Stimulated activated CD4-positive, alpha-beta T cell treated with anti-CD3 and anti-CD28 coated beads, Interleukin-12 subunit alpha, Interleukin-12 subunit beta, amount 100 ng/mL, for 48 hours (primary cell): ENCODE measurements at places on chromosomes 2 and 18.

DNA sequence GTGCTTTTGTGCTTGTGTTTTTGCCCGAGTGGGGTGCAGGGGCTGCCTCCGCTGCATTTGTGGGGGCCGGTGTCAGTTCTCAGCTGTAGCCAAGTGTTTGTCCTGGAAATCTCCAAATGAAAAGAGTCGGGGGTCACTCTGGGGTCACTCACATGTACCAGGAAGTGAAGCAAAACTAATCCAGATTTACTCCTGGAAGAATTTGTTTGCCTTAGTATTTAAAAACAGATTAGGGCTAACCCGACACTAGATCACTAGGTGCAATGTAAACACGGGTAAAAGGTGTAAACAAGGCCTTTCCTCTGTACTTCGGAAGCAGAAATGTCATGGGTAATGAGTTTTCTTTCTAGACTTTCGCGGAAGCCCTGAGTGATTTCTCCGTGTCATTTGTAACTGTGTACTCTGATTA lies 50.3 kb downstream of the GBX2 start:
- no peak for DNase-seq

- no peak for DNase-seq
These were observed 64.0 kb downstream of the REL start for GRCh38 chr2:60945341-60945740.

DNA sequence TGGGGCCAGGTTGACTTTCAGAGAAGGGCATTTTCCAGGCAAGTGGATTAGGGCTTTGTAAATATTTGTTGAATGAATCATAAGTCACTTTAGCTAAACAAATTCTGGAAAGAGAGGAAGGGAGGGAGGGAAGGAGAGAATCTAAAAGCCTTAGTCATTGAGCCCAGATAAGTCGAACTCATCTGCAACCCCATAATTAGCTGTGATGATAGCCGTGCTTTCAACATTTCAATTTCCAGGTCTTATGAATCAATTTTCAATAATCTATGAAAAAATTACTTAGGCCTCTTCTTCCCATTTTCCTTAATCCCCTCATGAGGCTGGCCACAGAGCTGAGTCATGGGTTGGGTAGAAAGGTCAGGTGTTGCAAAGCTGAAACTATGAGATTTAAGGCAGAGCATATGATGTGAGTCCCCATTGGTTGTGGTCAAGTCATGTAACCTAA lies 111.9 kb upstream of the MAPRE2 start:
- no peak for DNase-seq

DNA sequence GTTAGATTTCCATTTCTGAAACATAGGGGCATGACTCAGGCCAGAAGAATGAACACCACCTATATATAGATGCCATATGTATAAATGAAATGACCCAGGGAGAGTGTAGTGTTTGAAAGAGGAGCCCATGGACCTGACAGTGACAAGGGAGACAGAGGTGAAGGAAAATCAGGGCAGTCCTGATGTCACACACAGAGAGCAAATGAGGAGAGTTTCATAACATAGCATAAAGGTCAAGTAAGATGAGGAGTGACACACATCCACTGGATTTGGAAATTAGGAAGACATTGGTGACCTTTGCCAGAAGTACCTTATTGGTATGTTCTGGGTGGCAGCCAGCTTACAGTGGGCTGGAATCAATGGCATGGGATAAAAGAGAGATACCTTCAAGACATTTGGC lies 276.7 kb downstream of the ZNF385B start:
- no peak for DNase-seq

GRCh38 chr18:7844017-7844416 lies 276.9 kb downstream of the PTPRM start:
- DNase-seq: no peak

GRCh38 chr2:55330541-55331297 lies 61.7 kb upstream of the MTIF2 start:
- no peak for DNase-seq

GRCh38 chr2:219969508-219969907 lies 342.1 kb downstream of the SLC4A3 start:
- no peak for DNase-seq

DNA sequence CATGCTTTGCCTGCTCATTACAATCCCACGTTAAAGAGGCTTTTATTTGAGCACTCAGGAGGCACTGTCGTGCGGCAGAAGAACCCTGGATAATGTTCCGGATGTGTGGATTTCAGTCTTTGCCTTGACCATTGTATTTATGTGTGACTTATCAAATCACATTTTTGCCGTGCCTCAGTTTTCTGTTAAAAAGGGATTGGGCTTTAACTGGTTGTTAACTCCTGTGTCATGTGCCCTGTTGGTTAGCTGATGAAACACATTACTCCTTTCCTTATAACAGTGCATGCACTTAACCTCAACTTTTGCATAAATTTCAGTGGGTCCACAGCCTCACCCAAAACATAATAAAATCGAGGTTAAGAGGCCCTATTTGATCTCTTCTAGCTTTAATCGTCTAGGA lies 52.7 kb downstream of the NAB1 start:
- DNase-seq: no peak

GRCh38 chr18:3044931-3045698 lies 32.2 kb upstream of the LPIN2 start:
- DNase-seq: no peak

DNA sequence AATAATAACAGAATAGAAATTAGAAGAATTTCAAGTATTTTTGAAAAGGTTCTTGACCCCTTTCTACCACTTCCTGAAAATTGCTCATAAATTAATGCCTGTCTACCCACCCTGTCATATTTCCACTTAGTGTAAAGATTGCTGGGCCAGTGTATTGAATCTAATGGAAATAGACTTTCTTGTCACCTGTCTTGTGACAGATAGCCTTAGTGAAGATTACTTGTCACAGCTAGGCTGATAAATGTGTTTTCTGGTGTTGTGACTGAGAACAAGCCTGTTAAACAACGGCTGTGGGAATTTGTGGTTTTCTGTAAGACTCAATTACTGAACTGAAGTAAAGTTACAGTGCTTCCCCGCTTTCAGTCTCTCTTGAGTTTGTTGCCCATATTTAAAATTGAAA lies 37.0 kb downstream of the PIK3C3 start:
- DNase-seq: no peak

- no peak for DNase-seq
These were observed 299.6 kb upstream of the FANCL start for GRCh38 chr2:58540681-58541080.

DNA sequence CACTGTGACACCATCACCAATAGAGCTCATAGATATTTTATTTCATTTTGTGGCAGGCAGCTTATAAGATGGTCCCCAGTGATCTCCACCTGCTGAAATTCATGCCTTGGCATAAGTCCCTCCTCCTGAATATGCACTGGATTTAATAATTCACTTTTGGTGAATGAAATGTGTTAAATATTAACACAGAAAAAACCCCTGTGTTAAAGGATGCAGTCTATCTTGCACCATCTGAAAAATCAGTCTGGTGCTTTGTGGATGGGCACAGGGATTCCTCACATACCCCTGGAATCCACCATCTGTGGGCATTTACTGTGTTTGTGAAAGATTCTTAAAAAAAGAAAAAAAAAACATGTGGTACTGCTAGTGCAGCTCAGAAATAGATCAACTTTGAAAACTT lies 26.1 kb upstream of the WIPF1 start:
- DNase-seq: no peak

DNA sequence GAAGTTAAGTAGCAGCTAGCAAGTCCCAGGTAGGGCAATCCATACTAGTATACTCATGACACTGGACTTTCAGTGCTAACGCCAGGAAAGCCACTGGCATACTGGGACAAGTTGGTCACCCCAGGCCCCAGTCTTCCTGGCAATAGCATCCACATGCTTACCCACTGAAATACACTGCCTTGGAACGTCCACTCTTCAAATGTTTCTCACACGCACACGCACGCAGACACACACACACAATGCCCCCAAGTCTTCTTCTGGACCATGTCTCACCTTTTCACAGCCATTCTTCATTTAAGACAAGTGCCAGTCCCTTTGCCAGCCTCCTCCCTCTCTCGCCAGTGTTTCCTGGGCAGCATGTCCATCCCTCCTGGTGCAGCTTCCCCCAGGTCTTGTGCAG lies 8.7 kb upstream of the TEX261 start:
- no peak for DNase-seq

DNA sequence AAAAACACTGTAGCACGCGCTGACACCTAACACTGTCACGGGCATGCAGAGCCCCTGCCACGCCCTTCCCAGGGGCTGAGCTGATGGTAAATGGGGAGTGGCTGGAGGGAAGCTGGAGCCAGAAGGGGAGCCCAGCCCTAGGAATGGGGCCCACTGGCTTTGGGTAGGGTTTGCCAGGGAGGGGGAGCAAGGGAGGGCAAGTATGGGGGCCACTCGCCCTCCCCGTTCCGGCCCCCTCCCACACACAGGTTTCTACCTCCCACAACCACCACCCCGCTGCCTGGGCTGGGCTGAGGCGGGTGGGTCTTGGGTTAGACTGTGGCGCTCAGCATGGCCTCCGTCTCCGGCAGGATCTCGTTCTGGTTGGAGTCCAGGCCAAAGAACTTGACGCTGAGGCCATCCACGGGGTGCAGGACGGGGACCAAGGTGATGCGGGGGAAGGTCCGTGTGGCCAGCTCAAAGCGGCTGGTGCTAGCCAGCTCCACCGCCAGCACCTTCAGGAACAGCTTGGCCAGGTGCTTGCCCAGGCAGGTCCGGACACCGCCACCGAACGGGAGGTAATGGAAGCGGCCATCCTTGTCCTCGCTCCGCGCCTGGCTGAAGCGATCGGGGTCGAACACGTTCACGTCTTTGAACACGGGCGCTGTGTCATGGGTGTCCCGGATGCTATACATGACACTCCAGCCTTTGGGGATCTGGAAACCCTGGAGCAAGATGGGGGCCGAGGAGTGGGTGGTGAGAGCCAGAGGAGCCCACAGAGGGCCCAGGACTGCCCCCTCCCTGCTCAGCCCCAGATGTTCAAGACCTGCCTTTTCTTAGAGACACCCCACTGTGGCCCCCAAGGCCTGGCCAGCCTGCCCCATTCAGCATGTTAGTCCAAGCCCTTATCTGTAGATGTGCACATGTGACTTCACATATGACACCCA lies 15.5 kb downstream of the CYP26B1 start:
- no peak for DNase-seq
